ENCODE measurements at places on chromosomes 7 and 10.

DNA sequence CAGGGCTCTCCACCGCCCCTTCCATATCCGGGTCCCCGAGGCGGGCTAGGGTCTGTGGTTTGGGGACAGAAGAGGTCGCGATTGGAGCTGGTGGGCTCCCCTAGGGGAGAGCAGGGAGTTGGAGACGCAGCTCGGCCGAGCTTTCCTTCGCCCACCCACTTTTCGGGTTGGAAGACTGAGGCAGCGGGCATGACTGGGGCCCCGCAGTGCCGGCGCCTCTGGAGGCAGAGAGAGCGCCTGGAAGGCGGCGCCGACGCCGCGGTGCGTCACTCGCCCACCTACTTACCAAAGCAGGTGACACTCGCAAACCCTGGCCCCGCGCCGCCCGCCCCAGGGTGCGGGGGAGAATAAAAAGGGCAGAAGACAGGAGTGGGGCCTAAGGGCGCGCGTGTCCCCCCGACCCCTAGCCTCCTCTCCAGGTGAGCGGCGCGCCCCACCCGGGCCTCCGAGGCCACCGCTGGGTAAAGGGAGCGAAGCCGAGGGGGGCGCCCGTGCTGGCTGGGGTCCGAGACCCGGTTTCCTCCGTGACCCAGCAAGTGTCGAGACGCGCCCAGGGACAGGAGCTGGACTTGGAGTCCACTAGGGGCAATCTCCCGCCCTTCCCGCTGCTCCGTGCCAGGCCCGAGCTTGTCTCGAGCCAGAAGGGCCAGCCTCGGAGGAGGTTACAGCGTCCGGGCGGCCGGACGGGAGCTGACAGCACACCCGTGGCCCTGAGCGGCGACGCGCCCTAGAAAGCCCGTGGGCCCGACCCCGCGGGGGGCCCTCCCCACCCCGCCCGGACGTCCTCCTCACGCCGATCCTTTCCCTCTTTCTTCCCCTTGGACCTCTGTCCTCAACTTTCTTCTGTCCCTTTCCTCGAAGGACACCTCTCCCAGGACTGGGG, 34.4 kb upstream of the GRID1 start:
- DNase-seq = no peak

DNA sequence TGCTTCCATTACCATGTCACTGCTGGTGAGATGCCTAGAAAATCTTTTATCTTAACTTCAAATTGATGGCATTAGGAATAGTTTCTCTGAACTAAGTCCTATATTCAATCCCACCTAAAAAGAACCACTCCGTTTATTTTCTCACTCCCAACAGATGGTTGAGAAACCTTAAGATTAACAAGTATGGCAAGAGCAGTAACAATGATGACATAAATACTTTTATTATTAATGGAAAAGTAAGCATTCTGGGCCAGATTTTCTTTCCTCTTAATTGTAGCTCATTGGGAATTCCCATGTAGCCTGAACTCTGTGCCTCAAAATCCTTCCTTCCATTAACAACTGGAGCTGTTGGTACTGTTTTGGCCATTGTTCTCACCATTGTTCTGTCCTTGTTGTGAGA, 21.1 kb upstream of the FAM13C start:
- DNase-seq = no peak

DNA sequence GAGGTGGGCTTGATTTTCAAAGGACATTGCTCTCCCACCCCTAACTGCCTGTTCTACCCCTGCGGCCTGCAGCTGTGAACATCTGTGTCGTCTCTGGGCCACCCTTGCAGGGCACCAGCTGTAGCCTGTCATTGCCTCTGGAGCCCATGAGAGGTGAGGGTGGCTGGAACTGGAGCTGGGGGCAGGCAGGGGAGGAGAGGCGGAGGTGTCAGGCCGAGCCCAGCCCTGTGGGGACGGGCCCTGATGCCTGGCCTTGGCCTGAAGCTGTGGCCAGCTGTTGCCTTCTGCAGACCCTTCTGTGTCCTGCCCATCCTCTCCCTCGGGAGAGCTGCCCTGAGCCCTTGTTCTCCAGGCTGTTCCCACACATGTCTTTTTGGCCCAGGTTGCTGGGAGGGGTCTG, 44.5 kb downstream of the PALD1 start:
- no peak for DNase-seq

- no peak for DNase-seq
Observed at GRCh38 chr10:78783753-78784152, 285.0 kb upstream of the ZMIZ1 start.

DNA sequence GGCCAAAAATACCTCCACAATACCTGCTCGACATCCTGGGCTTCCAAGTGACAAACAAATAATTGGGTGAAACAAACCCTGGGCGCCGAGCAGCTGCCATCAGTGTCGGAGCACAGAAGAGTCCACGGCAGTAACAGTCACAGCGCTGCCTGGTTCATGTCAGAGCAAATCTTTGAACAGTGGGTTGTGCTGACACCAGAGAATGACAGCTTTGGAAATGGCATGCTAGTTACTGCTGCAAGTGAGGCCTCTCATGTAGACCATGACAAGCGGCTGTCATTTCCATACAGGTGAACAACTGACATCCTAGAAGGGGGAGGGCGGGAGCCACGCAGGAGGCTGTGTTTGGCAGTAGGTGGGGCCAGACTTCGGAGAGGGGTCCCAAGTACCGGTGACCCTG, 420.5 kb upstream of the GALNT17 start:
- DNase-seq = no peak

- peak; percentile 54 for DNase-seq
Observed at GRCh38 chr10:7956508-7956907, 98.0 kb upstream of the GATA3 start.

DNA sequence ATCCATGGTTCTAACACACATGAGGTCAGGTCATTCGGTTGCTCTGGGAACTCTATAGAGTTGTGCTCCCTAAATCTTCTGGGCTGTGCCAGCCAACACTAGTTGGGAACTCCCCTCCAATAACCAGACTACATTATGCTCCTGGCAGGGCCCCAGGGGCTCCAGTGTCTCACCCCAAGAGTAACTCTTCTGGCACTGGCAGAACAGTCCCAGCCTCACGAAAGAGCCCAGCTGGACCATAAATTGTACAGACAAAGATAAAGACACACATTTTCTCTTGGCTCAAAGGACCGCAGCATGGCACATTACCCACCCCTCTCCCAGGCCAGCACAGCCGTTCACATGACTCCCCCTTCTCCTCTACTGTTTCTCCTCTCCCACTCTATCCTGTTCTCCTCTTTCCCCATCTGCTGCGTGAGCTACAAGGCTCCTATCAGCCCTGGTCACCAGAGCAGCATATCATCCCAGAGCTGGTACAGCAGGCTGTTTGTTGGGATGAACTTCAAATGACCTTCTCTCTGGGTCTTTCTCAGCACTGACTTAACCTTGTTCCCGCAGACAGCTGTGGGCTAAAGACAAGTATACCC, 230.6 kb downstream of the PLXNA4 start:
- DNase-seq = no peak

GRCh38 chr7:36058020-36058592, 94.9 kb upstream of the EEPD1 start:
- DNase-seq = no peak

Measured in GM04503 (cell line).